ENCODE measurements at places on chromosomes 1 and 21.

DNA sequence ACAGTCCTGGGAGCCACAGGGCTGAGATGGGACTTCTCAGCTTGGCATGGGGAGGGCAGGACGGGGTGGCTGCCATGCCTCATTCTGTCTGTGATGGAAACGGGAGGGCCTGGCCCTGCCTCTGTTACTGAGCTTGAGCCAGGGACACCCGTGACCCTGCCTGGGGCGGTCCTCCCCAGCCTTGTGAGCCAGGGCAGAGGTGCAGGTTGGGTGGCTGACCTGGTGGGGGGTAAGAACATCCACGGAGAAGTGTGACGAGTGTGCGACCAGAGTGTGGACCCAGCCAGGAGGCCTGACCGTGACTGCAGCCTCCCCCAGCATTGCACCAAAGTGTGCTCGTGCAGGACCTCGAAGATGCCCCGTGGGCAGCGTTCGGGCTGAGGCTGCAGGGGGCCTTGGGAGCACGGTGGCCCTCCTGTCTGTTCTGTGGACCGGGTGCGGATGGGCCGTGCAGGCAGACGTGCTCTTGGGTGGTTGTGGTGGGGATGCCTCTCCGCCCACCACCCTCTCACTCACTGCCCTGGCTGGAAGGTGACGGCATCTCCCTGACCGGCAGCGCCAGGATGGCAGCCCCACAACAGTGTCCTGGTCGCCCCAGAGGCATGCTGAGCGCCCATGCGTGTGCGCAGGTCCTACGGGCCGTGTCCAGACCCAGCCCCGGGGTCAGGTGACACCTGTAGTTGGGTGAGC, 45.4 kb downstream of the SKI start:
- no peak for DNase-seq

- no peak for DNase-seq
These were observed 37.4 kb downstream of the VANGL1 start for GRCh38 chr1:115679141-115679611.

- no peak for DNase-seq
These were observed 326.4 kb downstream of the NTNG1 start for GRCh38 chr1:107467286-107467685.

- DNase-seq: no peak
These were observed 13.5 kb upstream of the BGLAP start for GRCh38 chr1:156228501-156228900.

DNA sequence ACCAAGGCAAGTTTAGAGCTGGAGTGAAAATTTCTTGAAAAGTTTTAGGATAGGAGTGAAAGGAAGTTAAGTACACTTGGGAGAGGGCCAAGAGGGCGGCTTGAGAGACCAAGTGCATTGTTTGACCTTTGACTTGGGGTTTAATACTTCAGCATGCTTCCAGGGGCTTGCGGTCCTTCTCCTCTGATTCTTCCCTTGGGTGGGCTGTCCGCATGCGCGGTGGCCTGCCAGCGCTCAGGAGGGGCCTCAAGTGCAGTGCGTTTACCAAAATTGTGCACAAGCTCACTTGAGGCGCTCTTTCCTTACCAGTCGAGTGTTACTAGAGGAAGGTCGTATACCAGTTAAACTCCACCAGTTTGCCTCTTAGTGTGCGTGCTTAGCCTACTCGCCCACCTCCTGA, 91.3 kb upstream of the LYST start:
- DNase-seq: no peak

- DNase-seq: no peak
These were observed 111.6 kb upstream of the PDE4B start for GRCh38 chr1:65681096-65681495.

DNA sequence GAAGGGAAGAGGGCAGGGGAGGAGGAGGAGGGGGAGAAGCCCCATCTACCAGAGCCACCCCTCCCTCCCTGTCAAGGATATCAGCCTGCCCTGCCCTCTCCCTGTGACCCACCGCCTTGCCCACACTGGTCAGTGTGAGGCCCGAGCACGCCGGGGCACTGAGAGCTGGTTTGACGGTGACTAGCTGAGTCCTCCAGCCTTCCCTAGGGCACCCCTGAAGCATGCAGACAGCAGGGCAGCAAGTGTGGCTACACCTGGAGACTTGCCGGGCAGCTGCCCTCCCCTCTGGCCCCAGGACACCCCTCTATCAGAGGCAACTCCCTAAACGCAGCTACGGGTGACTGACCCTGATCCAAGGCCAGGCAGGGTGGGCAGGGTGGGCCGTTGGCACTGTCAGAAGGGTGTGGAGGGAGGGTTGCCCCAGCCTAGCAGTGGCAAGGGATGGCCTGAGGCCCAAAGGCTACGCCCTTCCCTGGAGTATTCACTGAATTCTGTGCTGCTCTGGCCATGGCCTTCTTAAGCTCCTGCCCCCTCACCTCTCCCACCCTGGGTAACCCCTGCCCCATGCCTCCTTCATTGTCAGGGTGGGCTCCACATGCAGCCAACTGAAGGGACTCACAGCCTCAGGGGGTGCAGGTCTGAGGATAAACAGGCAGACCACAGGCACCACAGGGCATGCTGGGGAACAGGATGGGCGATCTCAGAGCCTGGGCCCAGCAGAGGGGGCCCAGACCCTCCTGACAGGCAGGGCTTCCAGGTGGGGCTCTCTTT, 19.6 kb downstream of the WNT9A start:
- no peak for DNase-seq
